ENCODE measurements at places on chromosomes 5 and 9.

DNA sequence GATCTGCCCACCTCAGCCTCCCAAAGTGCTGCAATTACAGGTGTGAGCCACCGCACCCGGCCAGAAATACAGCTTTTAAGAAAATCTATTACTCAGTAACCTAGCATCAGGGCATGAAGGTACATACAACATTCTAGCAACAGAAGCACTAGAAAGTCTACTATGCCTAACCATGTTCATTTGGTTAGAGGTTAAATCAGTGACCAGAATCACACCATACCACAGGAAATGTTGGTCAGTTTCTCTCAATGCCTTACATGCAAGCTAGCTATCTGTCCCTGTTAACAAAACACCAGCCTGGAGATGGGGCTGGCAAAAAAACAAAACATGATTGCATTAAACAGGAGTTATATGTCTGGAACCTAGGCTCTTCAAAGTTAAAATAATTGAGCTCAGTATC is 104.1 kb downstream of the STRBP start:
- H3K27me3 ChIP-seq: no peaks in the 10 kb centered on the region
- no peak overlapping the region for H3K4me3 ChIP-seq
- no peak overlapping the region for H3K27ac ChIP-seq
- no peak for DNase-seq

DNA sequence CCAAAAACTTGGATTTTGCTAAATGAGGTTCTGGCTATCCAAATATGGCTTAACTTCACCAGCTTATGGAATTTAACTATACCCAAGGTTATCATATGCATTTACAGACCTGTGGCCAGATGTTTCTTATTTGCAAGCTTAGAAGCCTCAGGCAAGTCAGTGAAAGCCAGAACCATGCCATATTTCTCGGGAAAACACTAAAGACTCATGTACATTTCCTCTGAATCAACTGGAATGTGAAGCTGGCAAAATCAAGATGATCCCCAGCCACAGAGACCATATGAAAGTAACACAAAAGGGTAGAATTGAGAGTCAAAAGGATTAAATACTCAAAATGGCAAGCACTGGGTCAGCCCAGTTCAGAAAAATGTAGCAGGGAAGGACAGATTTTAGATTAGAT is 76.4 kb upstream of the SLC1A1 start:
- H3K27ac ChIP-seq: no peak overlapping the region
- no peak for DNase-seq
- H3K4me1 ChIP-seq: no peaks in the 10 kb centered on the region
- H3K27me3 ChIP-seq: no peaks in the 10 kb centered on the region
- H3K4me3 ChIP-seq: no peak overlapping the region

- H3K27ac ChIP-seq: no peak overlapping the region
- no peaks in the 10 kb centered on the region for H3K36me3 ChIP-seq
- peaks cover 9% of the 10 kb centered on the region for H3K27me3 ChIP-seq
- no peak for DNase-seq
- no peak overlapping the region for H3K4me3 ChIP-seq
Observed at GRCh38 chr9:91771027-91771426, 179.0 kb downstream of the ROR2 start.

DNA sequence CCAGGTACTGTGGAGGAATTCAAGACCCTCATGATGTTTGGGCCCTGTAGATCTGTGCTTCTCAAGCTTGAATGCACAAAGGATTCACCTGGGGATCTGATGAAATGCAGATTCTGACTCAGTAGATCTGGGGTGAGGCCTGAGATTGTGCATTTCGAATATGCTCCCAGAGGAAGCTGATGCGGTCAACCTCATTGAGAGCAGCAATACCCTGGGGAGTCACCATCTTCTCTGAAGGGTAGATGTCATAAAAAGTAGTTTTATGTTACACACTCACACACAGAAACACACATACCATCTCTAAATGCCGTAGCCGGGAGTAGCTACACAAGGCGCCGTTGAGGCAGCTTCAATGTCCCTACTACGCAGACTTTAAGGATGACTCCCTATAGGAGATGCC is 55.8 kb upstream of the CPEB4 start:
- no peaks in the 10 kb centered on the region for H3K36me3 ChIP-seq
- H3K4me3 ChIP-seq: no peak overlapping the region
- H3K27ac ChIP-seq: no peak overlapping the region
- H3K27me3 ChIP-seq: no peaks in the 10 kb centered on the region
- peak; percentile 53 for DNase-seq

GRCh38 chr9:101225271-101225670 is 159.5 kb downstream of the BAAT start:
- H3K36me3 ChIP-seq: no peaks in the 10 kb centered on the region
- H3K27me3 ChIP-seq: no peaks in the 10 kb centered on the region
- no peak overlapping the region for H3K27ac ChIP-seq
- no peak overlapping the region for H3K4me3 ChIP-seq
- H3K4me1 ChIP-seq: no peaks in the 10 kb centered on the region
- no peak for DNase-seq

- H3K27ac ChIP-seq: no peak overlapping the region
- H3K27me3 ChIP-seq: no peaks in the 10 kb centered on the region
- H3K4me3 ChIP-seq: no peak overlapping the region
- no peak for DNase-seq
- no peaks in the 10 kb centered on the region for H3K4me1 ChIP-seq
Observed at GRCh38 chr5:166618526-166618925, 1672.9 kb upstream of the WWC1 start.

GRCh38 chr5:172545291-172545801 is 91.0 kb upstream of the SH3PXD2B start:
- H3K36me3 ChIP-seq: no peaks in the 10 kb centered on the region
- H3K4me3 ChIP-seq: no peak overlapping the region
- no peak for DNase-seq
- H3K4me1 ChIP-seq: no peaks in the 10 kb centered on the region
- H3K27me3 ChIP-seq: no peaks in the 10 kb centered on the region
- no peak overlapping the region for H3K27ac ChIP-seq

GRCh38 chr9:125758986-125759763 is 12.0 kb downstream of the PBX3 start:
- no peaks in the 10 kb centered on the region for H3K27me3 ChIP-seq
- no peaks in the 10 kb centered on the region for H3K36me3 ChIP-seq
- H3K4me3 ChIP-seq: peak overlapping the region; percentile 42
- H3K27ac ChIP-seq: peak overlapping the region; percentile 32
- H3K4me1 ChIP-seq: peaks cover 14% of the 10 kb centered on the region

- DNase-seq: no peak
- no peak overlapping the region for H3K4me3 ChIP-seq
- H3K4me1 ChIP-seq: peaks cover 12% of the 10 kb centered on the region
- H3K27me3 ChIP-seq: no peaks in the 10 kb centered on the region
Observed at GRCh38 chr5:126460977-126461376, 37.8 kb downstream of the GRAMD2B start.

DNA sequence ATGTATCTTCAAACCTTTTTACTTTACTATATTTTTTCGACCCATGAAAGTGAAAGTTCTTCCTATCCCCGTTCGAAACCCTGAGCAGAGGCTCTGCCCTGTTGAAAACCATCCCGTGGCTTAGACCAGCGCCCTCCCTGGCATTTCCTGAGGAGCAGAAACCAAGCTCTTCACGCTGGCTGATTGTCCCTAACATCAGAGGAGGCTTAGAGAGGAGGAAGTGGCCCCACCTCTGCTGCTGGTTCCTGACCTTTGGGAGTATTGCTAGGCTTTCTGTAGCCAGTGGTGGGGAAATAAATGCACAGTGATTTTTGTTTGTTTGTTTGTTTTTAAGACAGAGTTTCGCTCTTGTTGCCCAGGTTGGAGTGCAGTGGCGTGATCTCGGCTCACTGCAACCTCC is 4.2 kb upstream of the PTGES start:
- peaks cover 13% of the 10 kb centered on the region for H3K4me1 ChIP-seq
- peaks cover 6% of the 10 kb centered on the region for H3K27me3 ChIP-seq
- no peak overlapping the region for H3K4me3 ChIP-seq

- H3K27ac ChIP-seq: no peak overlapping the region
- no peak overlapping the region for H3K4me3 ChIP-seq
- H3K36me3 ChIP-seq: no peaks in the 10 kb centered on the region
Observed at GRCh38 chr9:85522459-85523092, 219.2 kb downstream of the AGTPBP1 start.

DNA sequence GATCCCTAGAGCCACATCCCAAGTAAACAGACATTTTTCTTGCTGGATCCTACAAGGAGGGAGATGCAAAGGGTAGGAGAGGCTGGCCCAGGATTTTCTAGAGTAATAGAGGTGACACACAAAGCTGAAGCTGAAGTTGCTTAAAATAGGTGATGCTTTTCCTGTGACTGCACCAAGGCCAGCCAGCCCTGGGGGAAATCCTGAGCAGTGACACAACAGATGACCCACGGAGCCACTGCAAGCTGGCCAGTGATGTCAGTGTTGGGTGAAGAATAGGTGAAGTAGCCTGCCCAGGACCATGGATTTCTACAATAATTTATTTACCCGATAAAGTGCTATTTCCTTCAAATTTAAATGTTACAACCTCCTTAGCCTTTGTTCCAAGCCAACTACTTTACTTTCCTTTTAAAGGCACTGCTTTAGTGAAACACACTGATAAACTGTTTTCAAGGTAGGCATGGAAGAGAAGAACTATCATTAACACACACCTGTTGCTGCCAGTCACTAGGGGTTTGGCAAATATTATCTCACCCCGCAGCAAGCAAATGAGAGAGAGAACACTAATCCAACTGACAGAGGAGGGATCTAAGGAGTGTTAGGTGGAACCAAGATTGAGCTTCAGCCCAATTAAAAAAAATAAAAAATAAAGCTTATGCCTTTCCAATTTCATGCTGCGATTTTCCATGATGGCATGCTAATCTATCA is 123.5 kb downstream of the CTNND2 start:
- no peaks in the 10 kb centered on the region for H3K27me3 ChIP-seq
- H3K27ac ChIP-seq: no peak overlapping the region
- H3K36me3 ChIP-seq: no peaks in the 10 kb centered on the region

GRCh38 chr9:124794902-124795491 is 18.1 kb downstream of the OLFML2A start:
- no peak for DNase-seq
- H3K27me3 ChIP-seq: no peaks in the 10 kb centered on the region
- peaks cover 34% of the 10 kb centered on the region for H3K4me1 ChIP-seq
- H3K4me3 ChIP-seq: no peak overlapping the region
- H3K36me3 ChIP-seq: no peaks in the 10 kb centered on the region
- no peak overlapping the region for H3K27ac ChIP-seq

- no peak overlapping the region for H3K27ac ChIP-seq
- no peaks in the 10 kb centered on the region for H3K27me3 ChIP-seq
- H3K36me3 ChIP-seq: no peaks in the 10 kb centered on the region
- peaks cover 5% of the 10 kb centered on the region for H3K4me1 ChIP-seq
Observed at GRCh38 chr9:131310833-131311554, 21.5 kb downstream of the PLPP7 start.

DNA sequence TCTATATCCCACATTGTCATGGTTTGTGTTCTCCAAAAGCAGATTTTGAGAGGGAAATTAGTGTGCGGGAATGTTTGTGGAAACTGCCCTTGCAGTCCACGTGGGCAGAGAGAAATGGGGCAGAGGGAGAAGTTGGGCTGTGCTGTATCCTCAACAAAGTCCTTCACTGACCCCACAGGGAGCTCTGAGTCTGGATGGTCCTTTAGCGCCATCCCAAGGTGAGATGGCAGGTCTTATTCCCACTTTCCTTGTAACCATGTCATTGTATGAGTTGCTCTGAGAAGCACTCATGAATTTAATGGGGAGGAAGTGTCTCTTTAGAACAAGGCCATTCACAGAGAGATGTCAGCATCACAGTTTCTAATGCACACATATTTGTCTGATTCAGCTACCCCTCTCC is 127.1 kb downstream of the ANKRD18B start:
- H3K27me3 ChIP-seq: no peaks in the 10 kb centered on the region
- no peak for DNase-seq
- no peak overlapping the region for H3K27ac ChIP-seq

DNA sequence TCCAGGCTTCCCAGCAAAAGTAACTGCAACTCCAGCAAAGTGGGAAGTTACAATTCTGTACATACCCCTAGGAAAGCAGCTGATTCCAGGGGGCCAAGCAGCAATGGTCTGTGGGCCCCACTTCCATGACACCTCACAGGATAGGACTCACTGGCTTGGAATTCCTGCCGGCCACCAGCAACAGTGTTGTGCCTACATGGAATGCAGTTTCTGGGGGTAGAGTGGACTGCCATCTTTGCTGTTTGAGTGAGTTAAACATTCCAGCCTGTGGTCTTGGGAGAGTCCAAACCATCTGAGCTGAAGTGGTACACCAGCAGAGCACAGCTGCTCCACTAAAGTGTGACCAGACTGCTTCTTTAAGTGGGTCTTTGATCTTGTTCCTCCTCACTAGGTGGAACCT is 13.4 kb upstream of the FBN2 start:
- no peaks in the 10 kb centered on the region for H3K36me3 ChIP-seq
- no peaks in the 10 kb centered on the region for H3K4me1 ChIP-seq
- H3K27ac ChIP-seq: no peak overlapping the region
- no peaks in the 10 kb centered on the region for H3K27me3 ChIP-seq
- no peak for DNase-seq

DNA sequence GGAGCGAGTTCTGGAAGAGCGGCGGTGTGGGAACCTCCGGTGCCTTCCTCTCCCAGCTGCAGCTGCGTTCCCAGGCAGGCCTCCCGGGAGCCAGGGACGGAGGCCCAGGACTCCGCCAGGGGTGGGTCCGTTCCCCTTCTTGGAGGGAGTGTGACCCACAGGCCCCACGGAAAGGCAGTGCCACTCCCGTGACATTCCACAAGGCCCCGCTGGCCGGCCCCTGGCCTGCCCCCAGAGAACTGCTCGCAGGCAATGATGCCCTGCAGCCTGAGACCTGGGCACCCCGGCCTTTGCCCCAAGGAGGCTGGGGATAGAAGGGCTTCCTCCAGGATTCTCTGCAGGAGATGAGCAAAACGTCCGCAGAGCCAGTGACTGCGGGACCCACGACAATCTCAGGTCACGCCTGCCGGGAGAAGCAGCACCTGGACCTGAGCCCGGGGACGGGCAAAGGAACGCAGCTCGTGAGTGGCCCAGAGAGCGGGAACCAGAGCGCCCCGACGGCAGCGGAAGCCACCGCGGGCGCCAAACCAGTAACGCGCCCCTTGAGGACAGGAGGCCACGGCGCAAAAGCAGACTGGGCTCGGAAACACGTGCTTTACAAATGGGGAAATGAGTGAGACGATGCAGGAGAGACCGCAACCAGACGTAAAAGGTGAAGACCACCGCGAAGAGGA is 9.3 kb downstream of the OBP2B start:
- H3K27ac ChIP-seq: no peak overlapping the region
- H3K4me3 ChIP-seq: peak overlapping the region; percentile 58
- no peaks in the 10 kb centered on the region for H3K36me3 ChIP-seq
- H3K27me3 ChIP-seq: no peaks in the 10 kb centered on the region
- peak; percentile 56 for DNase-seq

- no peak for DNase-seq
- H3K36me3 ChIP-seq: no peaks in the 10 kb centered on the region
- H3K27ac ChIP-seq: no peak overlapping the region
- H3K27me3 ChIP-seq: no peaks in the 10 kb centered on the region
- no peak overlapping the region for H3K4me3 ChIP-seq
- H3K4me1 ChIP-seq: no peaks in the 10 kb centered on the region
Observed at GRCh38 chr5:179267071-179267670, 78.1 kb downstream of the ADAMTS2 start.
